NCI-H1930 (cell line): ENCODE measurements at places on chromosomes 16 and 17.

DNA sequence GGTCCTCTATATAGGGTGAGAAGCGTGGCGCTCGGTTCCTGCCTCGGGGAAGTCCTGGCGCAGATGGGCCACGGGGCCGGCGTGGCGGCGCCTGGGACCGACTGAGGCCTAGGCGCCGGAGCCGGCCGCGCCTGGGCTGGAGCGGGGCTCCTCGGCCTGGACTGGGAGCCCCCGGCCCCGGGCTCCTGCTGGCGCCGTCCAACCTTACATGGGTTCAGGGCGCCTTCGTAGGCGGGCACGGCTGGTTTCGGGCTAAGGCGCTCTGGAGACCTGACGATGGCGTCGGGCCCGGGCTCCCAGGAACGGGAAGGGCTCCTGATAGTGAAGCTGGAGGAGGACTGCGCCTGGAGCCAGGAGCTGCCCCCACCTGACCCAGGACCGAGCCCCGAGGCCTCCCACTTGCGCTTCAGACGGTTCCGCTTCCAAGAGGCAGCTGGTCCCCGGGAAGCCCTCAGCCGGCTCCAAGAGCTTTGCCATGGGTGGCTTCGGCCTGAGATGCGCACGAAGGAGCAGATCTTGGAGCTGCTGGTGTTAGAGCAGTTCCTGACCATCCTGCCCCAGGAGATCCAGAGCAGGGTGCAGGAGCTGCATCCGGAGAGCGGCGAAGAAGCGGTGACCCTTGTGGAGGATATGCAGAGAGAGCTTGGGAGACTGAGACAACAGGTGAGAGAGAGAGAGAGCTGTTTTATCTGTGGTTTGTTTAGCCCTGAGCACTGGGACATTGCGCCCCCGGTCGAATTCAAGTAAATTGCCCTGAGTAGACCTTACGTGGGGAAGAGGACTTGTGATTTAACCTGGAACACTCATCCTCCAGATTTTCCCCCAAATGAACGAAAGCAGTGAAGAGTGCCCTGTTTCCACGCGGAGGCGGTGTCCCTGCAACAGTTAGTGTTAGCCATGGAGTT, 504 bp downstream of the ZNF263 start:
- no peak for DNase-seq

- no peak for DNase-seq
Measured at GRCh38 chr16:87471278-87472141, 21.3 kb downstream of the ZCCHC14 start.

GRCh38 chr17:62008294-62008693, 56.8 kb downstream of the MED13 start:
- DNase-seq = no peak

DNA sequence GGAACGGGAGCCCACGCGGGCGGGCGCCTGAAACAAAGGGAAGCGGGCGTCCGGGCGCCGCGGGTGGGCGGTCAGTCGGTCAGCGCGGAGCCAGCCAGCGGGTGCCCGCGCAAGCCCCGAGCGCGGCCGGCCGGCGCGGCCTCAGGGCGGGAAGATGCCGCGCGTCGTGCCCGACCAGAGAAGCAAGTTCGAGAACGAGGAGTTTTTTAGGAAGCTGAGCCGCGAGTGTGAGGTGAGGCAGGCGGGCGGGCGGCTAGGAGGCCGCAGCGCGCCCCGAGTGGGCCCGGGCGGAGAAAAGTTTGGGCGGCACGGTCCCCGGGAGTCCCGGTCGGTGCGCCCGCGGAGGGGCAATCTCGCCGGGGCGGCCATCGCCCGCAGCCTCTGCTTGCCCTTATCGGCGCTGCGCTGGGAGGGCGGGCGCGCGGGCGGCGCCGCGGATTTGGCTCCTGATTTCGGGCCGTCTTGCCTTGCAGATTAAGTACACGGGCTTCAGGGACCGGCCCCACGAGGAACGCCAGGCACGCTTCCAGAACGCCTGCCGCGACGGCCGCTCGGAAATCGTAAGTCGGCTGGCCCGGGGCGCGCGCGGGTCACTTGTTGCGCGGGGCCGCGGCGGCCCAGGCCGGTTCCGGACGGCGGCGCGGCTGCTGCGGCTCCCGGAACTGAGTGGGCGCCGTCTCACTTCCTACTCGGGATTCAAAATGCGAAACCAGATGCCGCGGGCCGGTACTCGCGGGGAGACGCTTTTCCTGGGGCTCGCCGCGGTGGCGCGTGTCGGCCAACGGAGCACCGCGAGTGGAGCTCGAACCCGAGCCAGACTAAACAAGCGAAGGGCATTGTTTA, 526 bp downstream of the CBFB start:
- no peak for DNase-seq

GRCh38 chr17:1125788-1126145, 54.0 kb downstream of the ABR start:
- DNase-seq = no peak

GRCh38 chr16:56370185-56370874, 55.0 kb downstream of the AMFR start:
- no peak for DNase-seq
